ENCODE measurements at places on chromosomes 16 and 17.
A peak's percentile ranks its signal among the peaks of the same experiment; 100 is the strongest.

GRCh38 chr16:69522041-69522578 lies 43.7 kb upstream of the NFAT5 start:
- no peak for DNase-seq

- no peak for DNase-seq
These were observed 9.4 kb downstream of the ITGAX start for GRCh38 chr16:31364421-31364820.

- DNase-seq = no peak
These were observed 10.0 kb downstream of the PITPNC1 start for GRCh38 chr17:67386965-67387551.

DNA sequence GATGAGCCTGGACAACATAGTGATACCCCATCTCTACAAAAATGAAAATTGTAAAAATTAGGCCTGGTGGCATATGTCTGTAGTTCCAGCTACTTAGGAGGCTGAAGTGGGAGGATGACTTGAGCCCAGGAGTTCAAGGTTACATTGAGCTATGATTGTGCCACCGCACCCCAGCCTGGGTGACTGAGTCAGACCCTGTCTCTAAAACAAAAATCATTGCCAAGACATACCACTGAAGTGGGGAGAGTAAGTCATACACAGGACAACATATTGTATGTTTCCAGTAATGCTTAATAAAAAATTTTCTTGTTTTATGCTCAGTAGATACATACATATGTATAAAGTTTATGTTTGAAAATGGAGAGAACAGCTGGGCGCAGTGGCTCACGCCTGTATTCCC lies 39.2 kb downstream of the NDE1 start:
- DNase-seq = no peak

- DNase-seq = no peak
These were observed 132.9 kb upstream of the CRHR1 start for GRCh38 chr17:45651145-45651709.

GRCh38 chr16:53183442-53183841 lies 128.7 kb downstream of the CHD9 start:
- DNase-seq = no peak

GRCh38 chr17:9971991-9972390 lies 66.9 kb upstream of the RCVRN start:
- DNase-seq = peak; percentile 12

- no peak for DNase-seq
These were observed 135.3 kb downstream of the WSCD1 start for GRCh38 chr17:6205525-6205924.

DNA sequence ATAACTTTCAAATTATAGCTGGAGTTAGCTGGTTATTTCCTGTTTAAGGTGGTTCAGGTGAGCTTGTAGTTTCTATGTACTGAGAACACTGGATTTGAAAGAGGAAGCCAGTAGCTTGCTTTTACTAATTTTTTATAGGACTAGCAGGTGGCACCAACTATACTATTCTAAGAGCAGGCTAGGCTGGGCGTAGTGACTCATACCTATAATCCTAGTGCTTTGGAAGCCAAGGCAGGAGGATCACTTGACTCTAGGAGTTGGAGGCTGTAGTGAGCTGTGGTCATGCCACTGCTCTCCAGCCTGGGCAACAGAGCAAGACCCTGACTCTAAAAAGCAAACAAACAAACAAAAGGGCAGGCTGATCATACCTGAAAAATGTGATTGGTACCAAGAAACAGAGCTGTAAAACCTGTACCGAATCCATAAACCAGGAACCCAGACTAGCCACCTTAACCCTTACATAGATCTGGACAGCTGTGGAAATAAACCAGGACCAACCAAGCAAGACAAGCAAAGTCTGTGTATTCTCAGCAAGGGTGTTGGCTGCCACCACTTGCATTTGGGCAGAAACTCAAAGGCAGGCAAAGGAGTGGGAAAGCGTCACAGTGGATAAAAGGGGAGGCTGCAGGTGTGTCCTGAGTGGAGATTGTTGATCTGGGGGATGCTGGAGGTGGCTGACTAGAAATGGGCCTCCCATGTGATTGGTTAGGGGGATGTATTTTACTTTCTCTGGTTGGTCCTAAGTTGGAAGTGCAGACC lies 36.3 kb downstream of the SLC47A1 start:
- DNase-seq = peak; percentile 29

- no peak for DNase-seq
These were observed 52.7 kb downstream of the MYH10 start for GRCh38 chr17:8577868-8578267.

DNA sequence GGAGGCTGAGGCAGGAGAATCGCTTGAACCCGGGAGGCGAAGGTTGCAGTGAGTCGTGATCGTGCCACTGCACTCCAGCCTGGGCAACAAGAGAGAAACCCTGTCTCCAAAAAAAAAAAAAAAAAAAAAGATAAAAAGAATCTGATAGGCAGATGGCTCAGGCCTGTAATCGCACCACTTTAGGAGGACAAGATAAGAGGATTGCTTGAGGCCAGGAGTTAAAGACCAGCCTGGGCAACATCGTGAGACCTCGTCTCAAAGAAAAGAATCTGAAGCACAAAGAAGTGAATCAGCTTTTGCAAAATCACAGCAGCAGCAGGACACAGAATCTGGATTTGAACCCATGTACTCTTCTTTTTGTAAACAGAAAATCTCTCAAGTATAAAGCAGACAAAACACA lies 7.6 kb downstream of the NOB1 start:
- no peak for DNase-seq

GRCh38 chr17:82334622-82335394 lies 1.2 kb upstream of the SECTM1 start:
- DNase-seq = no peak

DNA sequence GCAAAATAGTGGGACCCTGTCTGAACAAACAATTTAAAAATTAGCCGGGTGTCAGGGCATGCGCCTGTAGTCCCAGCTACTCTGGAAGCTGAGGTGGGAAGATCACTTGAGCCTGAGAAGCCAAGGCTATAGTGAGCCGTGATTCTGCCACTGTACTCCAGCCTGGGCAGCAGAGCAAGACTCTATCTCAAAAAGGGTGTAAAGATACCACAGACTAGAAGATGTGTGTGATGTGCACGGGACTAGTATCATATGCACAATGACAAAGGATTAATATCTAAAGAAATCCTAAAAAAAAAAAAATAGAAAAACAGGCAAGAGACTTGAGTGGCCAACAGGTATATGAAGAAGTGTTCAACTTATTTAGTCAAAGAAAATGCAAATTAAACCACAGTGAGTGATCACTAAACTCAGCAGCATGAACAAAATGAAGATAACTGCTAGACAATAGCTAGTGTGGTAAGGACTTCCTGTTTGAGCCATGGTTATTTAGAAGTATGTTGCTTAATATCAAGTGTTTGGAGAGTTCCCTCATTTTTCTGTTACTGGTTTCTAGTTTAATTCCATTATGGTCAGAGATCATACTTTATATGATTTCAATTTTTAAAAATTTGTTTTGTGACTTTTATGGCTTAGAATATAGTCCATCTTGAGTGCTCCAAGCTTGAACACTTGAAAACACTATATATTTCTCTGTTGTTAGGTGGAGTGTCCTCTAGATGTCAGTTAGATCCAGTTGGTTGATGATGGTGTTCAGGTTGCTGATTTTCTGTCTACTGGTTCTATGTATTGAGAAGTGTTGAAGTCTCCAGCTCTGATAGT lies 14.7 kb upstream of the SLX4 start:
- DNase-seq = no peak

- no peak for DNase-seq
These were observed 68.9 kb upstream of the KCNJ16 start for GRCh38 chr17:70006159-70006558.

GRCh38 chr17:62085511-62086408 lies 20.7 kb upstream of the MED13 start:
- DNase-seq = peak; percentile 34

GRCh38 chr17:27853091-27853490 lies 40.1 kb downstream of the LYRM9 start:
- DNase-seq = no peak

GRCh38 chr17:65278820-65279184 lies 141.6 kb downstream of the RGS9 start:
- no peak for DNase-seq

DNA sequence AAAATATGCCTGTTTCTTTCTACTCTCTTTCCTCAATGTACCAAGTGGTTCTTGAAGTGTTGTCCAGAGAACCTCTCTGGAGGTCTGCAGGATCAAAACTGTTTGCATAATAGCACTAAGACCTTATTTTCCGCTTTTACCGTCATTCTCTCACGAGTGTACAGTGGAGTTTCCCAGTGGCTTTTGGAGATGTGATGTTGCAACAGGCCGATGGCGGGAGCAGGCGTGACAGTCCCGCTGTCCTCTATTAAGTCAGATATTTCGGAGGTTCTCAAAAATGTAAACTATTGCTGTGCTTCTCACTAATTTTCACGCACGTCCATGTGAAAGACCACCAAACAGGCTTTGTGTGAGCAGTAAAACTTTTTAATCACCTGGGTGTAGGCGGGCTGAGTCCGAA lies 8.3 kb upstream of the GPRC5B start:
- DNase-seq = no peak

DNA sequence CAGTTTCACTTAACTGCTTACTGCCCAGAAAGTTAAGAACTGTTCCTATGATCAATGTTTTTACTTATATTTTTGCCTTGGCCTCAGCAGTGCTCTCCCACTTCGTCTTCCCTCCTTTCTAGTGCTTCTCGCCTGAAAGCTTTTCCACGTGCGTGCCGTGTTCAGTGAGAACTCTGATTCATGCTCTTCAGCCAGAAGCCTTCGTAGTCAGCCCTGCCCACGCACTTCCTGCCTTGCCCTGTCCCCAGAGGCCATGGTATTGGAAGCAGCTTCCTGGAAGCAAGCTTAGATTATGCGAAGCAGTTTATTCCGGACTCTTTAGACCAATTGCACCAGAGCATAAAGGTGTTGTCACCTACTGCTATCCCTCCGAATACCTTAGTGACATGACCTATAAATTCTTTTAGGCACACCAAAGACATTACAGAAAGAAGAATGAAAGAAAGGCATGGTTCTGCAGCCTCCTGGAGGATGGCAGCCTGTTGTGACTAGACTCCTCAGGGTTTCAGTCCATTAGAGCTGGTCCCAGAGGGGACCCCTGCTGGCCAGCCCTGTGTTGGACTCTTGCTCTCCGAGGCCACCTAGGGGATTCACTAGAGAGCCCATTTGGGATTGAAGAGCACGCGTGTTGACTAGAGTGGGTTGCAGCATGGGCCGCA lies 105.2 kb downstream of the RPTOR start:
- DNase-seq = peak; percentile 34

GRCh38 chr16:72934636-72935403 lies 113.1 kb downstream of the ZFHX3 start:
- no peak for DNase-seq

- peak; percentile 64 for DNase-seq
These were observed 7.4 kb downstream of the PRCD start for GRCh38 chr17:76547183-76547641.

GRCh38 chr17:14381606-14382005 lies 80.7 kb downstream of the HS3ST3B1 start:
- no peak for DNase-seq

DNA sequence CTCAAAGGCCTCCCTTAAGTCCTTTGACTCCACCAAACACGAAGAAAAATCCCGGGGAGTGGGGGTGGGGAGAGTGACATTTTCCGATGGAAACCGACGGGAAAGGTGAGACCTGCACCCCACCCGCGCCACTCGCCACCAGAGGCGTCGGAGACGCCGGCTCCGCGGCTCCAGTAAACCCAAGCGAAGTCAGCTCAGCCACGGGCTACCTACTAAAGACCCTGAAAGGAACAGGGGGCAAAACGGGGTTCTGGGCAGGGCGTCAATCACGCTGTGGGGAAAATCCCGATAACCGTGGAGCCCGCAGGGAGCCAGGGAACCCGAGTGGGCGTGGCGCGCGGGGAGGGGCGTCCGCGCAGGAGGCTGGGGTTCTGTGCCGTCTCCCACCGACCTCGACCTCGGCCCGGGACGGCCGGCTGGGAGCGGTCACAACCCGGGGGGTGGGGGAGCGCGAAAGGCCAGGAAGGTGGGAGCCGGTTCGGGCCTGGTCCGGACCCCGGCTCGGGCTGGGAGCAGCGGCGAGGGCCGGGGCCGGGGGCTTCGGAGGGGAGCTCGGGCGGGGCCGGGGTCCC lies 565 bp downstream of the WDR45B start:
- DNase-seq = peak; percentile 48

GRCh38 chr16:907842-908241 lies 62.9 kb downstream of the LMF1 start:
- no peak for DNase-seq

DNA sequence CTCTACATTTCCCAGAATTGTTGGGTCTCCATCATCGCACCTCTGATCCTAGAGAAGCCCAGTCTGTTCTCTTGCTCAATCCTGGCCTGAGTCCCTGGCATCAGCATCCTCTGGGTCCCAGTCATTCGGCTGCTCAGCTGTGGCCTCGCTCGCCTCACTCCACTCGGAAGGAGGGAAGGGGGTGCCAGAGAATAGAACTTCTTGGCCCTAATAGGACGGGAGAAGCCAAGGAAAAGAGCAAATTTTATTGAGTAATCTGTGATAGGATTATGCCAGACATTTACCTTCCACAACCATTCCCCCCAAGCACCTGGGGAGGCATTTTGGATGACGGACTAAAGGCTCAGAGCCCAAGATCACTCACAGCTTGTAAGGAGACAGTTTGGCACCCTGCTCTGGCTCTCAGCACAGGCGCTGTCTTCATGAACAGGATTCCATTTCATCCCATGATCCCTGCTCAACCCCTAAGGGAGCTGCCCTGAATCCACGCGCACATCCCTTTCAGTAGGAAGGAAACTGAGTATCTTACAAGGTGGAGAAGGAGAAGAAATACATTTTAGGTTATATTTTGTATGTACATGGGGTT lies 498 bp upstream of the CLEC10A start:
- peak; percentile 15 for DNase-seq

GRCh38 chr17:15171167-15172047 lies 93.7 kb downstream of the PMP22 start:
- DNase-seq = peak; percentile 84

DNA sequence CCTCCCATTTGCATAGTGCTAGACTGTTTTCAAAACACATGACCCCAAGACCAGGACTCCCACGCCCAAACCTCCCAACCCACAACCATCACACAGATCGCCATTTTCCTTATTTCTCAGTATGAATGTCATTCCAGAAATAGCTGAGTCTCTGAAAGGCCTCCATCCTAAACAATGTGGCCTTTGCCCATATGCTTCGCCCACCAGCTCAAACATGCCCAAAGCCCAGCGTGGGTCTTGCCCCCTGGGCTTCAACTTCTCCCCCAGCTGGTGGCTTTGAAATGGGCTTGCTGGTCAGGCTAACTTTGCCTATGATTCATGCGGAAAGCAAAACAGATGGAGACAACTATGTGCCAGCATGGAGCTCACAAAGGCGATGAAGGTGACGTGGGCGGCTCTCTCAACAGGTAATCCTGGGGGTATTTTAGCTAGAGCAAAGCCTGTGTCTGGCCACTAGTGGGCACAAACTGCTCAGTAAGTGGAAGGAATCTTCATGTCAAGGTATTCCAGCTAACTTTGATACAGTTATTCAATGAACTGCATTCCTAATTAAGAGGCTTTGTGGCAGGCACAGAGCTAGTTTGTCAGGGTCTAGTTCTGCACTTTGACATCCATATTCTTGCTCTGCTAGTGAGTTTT lies 17.1 kb downstream of the PMP22 start:
- peak; percentile 14 for DNase-seq

GRCh38 chr17:31609996-31610910 lies 218.8 kb downstream of the RAB11FIP4 start:
- no peak for DNase-seq

- DNase-seq = no peak
These were observed 9.9 kb upstream of the SMIM36 start for GRCh38 chr17:55521186-55521585.

Measured in thyroid gland (tissue), 4 donors.